ENCODE measurements at places on chromosomes 3 and 15. TPM values are rescaled to one million over a fixed set of nuclear protein-coding genes. Genes with fewer than 3 reads are reported as not detected.

DNA sequence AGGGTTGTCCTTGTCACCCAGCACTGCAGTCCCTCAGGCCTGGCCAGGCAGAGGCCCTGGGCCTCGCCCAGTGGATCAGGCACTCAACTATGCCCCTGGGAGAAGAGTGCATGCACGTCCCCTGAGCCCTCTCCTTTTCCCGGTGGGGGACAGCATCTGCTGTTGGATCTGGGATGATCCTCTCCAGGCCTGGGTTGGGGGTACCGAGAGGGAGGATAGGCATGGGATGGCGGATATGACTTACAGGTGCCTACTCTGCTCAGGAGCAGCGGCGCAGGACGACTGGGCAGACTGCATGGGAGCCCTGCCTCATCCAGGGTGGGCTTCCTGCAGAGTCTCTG is 9.0 kb upstream of the APBA2 start:
- no peak for DNase-seq

GRCh38 chr3:102741105-102741504 is 306.3 kb downstream of the ZPLD1 start:
- no peak for DNase-seq

GRCh38 chr15:88657326-88658069 is 18.7 kb downstream of the ISG20 start:
- no peak for DNase-seq

The GALNT15 gene
- not detected for total RNA-seq

The DNAH1 gene
- 25.8 TPM for total RNA-seq

GRCh38 chr15:85116066-85116465 is 134.4 kb downstream of the PDE8A start:
- no peak for DNase-seq

Measured in activated B cell treated with CpG ODN at 0.5 μM for 24 hours (primary cell).